ENCODE measurements at places on chromosomes 7 and 10. TPM values are rescaled to one million over a fixed set of nuclear protein-coding genes. Genes with fewer than 3 reads are reported as not detected.
A peak's percentile ranks its signal among the peaks of the same experiment; 100 is the strongest.

DNA sequence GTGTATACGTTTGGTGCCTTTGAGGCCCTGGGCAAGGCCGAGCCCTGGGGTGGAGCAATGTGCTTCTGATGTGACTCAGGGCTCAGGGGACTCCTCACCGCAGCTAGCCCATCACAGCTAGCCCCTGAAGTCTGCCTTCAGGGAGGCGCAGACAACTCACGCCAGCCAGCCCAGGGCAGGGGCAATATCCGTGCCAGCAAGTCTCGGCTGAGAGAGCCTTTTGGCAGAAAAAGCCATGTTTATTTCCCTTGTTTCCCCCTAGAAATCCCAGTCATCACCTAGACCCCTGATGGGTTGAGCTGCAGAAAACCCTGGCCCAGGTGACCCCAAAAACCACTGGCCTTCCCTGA lies 90.4 kb downstream of the CHST15 start:
- peak; percentile 46 for DNase-seq

DNA sequence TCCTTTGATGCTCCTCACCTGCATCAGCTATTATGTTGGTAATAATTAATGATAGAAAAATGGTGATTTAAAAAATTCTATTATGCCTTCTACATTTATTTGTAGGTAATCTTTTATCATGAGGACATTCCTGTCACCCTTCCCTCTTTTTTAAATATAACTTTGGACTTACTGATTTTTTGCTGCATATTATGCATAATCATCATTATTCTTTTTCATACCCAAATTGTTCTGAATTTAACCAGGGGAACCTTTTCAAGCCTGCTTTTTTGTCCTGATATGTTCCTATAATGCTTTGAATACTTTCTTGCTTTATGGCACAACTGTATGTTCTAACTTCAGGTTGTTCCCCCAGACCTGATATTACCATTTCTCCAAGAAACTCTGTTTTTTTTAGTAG lies 48.5 kb downstream of the TAX1BP1 start:
- DNase-seq: no peak

STOX1 gene
- 0.47 TPM for total RNA-seq

DNA sequence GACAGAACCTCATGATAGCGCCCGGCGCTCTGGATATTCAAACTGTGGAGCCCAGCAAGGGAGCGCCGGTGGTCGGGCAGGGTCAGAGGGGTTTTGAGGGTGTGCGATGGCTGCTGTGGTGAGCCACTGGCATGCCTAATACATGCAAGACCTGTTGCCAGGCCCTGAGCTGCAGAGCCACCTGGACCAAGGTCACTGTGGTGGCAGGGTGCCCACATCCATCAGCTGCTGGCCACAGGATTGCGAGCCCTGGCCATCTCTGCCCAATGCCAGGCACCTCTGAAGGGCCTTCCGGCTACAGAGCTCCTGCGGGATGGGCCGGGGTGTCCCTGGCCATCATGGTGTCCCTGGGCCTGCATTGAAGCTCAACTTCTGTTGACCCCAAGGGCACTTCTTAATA lies 123.0 kb upstream of the TNRC18 start:
- DNase-seq: no peak

DNA sequence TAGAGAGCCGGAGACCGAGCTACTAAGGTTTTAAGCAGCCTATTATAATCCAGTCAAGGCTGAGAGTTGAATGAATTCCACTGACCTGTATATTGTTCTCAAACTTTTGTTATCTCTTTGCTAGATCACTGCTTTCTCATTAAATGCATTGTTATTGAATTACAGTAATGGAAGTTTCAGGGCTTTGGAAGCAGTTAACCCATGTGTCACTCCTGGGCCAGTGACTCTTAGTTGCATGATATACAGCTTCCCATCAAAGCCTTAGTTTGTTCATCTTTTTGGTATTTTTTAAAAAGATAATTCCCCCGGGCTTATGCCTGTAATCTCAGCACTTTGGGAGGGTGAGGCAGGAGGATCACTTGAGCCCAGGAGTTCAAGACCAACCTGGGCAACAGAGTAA lies 55.4 kb upstream of the KIAA1217 start:
- DNase-seq: no peak

- DNase-seq: no peak
These were observed 704 bp upstream of the SLC35B4 start for GRCh38 chr7:134317434-134317833.

DNA sequence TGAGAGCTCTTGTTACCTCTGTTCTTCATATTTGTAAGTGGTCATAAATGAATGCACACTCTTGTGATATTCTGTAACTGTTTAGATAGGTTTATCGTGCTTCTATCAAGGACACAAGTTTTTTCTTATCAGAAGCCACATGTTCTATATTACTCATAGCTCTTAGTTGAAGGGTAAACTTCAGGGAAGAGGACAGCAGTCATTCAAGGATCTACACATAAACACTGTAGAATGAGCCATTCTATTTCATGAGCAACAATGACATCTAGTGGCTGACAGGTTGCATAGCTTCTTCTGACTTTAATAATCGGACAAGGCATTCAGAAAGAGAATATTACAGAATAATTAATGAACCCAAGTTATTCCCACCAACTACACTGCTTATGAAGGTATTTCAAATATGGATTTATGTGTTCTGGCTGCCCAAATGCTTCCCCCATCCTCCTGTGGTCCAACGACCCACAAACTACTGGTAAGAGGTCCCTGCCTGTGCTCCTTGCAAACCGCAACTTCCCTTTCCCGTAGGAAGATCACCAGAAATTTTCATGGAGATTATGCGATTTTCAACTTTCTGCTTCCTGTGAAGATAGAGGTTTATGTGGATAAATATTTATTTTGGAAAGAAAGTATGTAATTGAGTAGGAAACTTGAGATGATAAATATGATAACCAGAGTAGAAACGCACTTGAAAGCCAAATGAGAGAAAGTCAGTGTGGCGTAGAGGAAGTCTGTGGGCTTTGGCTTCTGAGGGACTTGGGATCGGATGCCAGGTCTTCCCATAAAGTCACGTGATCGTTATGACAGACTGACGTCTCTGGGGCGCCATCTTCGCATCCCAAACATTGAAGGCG lies 16.8 kb upstream of the ABCB5 start:
- DNase-seq: no peak

CFAP43 gene
- 0.12 TPM for total RNA-seq

- no peak for DNase-seq
These were observed 19.3 kb downstream of the NEURL1 start for GRCh38 chr10:103512591-103513379.

DNA sequence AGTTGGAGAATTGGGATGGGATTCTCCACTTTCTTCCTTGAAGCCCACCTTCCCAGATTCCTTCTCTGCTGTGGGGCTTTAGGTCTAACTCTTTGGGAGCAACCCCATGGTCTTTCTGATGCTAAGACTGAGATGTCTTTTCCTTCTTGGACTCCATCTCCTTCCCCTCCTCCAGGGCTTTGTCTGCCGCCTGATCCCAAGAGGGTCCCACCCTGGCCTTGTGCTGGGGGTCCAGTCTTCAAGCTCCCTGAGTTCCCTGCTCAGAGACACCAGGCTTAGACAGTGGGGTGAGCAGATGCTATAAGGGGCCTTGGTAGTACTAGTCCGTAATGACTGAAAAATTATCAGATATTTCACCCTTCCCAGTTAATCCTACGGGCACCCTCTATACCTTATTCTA lies 150.5 kb downstream of the PTPN20 start:
- no peak for DNase-seq

All from right atrium auricular region (tissue), 2 donors.